CD4-positive, alpha-beta T cell treated with Interleukin-10 for 1 hour (primary cell): ENCODE measurements at places on chromosomes 12 and 14.
A peak's percentile ranks its signal among the peaks of the same experiment; 100 is the strongest.

DNA sequence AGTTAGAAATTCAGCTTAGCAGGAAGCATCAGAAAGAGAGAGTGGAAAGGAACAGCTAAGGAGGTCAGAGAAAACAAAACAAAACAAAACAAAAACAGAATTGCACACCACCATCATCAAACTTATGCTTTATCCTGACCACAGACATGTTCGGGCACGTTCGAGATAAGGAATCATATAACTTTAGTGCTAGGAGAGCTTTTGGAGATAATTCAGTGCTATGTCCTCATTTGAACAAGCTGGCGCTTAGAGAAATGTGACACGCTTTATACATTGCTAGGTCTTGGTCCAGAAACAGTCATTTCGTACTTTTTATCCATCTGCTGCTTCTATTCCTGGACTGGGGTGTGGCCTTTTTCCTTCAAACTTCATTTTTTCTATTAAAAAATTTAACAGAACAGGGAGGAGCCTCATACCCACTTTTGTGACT is 213.1 kb downstream of the PTPRO start:
- DNase-seq, result no peak

GRCh38 chr12:56037161-56037560 is 4.6 kb upstream of the RPS26 start:
- DNase-seq, result no peak

DNA sequence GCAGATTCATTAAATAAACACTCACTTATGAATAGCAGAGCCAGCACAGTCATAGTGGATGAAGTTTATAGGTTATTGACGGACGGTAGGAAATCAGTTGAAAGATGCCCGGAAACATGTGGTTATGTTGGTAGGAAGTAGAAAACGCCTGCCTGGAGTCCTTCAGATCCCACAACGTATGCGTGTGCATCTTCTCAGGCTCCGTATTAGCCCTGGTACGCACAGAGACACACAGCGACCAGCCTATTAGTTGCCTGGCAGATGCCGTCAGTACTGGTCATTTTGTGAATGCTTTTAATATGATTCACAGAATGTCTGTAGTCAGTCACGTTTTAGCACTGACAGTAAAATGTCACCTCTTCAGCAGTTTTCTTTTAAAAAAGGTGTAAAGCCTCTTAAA is 196.4 kb downstream of the RGS6 start:
- DNase-seq, result no peak

DNA sequence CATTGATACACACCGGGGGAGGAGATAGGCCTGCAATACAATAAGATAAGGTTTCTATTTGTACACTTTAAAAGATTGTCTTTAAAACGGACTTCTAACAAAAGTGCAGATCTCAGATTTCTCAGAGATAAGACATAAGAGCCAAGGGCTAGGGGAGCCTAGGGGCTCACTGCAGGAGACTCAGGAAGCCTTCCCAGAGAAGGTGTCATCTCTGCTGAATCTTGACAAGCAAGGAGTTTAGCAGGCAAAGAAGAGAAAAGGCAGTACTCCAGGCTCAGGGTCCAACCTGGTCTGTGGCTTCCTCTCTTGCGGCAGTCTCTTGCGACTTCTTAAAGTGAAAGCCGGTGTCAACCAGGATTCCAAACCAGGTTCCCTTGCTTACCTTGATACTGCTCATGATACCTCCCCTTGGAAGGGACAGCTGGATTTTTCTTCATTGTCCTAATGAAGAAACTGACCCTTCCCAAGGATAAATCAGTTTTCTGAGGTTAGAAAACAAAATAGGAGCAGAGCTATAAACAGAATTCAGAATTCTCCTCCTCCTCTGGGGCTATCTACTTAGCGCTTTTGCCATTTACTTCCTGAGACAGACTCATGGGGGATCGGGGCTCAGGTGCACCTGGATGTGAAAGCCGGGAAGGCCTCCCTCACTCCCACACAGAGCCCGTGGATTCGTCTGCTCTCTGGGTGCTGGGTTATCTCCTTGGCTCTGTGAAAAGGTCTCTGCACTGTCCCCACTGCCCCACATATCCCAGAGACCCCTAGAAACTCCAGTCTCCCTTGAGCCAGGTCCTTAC is 1.7 kb upstream of the SCNN1A start:
- peak; percentile 18 for DNase-seq

DNA sequence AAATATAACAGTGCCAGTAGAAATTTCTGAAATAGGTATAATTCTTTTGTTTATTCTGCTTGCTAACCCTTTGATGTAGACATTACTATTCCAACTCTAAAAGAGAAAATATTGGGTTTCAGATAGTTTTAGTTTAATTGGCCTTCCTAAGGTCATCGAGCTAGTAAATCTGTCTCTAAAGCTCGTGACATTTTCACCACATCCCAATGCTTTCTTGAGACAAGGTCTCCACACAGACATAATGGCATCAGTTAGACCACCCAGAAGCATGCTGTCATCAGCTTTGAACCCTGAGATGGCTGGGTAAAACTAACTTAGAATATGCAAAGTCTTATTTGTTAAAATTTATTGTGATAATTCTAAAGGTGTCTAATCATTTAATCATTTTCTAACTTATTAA is 52.0 kb downstream of the PIK3C2G start:
- DNase-seq, result no peak

DNA sequence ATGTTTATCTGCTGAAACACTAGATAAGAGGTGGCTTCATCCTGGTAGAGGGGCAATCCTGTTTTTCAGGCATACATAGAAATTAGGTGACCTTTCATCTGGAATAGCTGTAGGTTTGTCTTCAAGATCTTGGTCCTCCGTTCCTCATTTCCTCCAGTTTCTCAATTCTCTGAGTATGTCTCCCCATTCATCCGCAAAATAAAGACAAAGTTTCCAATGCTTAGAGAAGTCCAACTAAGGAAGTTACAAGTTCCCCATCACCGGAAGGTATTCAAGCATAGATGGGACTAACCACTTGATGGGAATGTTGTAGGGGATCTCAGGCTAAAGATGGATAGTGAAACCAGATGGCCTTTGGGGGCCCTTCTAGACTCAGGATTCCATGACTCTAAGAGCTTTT is 34.3 kb downstream of the ERG28 start:
- DNase-seq, result no peak

DNA sequence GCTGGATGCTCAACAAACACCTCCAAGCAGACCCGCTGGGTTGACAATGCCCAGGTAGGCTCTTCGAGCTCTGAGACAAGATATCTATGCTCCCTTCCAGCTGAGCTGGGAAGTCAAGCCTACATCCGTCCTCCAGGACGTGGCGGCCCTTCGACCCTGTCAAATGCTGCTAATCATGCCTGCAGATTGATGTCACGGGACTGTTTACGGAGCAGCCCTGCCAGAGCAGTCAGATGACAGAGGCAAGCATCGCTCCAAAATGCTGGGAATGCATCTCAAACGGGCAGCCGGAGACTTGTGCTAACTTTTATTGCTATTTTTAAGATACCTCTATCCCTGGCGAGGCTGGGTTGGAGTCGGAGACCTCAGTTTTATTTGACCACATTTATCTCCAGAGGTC is 139.2 kb downstream of the NTF3 start:
- no peak for DNase-seq

DNA sequence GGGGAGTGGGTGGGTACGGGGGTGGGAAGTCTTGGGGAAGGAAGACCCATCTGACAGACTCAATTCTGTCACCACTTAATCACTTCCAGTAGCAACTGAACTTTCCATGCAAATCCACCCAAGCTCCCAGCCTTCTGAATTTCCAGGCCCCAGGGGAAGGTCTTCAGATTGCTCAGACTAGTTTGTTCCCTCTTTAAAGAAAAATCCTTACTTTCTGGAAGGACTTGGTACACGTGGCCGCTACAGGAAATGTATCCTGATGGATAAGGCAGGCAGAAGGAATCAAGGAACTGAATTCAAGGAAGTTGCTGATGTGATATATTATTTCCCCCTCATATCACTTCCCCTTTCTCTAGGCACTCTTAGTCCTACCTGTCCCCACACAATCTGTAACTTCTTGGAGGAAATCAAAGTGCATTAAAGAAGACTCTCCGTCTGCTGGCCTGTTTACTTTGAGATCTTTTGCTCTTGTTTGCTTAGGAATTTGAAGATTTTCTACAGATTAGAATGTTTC is 6.4 kb downstream of the NFKBIA start:
- no peak for DNase-seq

- no peak for DNase-seq
Observed at GRCh38 chr14:104979758-104980610, 1.8 kb upstream of the AHNAK2 start.

DNA sequence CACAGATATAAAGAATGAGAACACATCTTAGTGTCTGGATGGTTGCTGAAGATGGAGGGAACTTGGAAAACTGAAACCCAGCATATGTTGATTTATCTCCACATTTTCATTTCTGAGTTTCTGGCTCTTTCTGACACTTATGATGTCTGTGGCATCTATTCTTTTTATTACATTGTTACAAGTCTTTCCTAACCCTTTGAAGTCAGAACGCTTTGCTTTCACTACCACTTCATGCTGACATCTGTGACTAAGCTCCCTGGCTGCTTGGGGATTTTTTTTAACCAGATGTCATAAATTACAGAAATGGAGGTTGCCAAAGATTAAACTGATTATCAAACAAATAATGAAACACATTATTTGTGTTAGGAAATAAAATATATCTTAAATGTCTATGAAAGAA is 188.7 kb downstream of the KITLG start:
- DNase-seq, result no peak

- no peak for DNase-seq
Observed at GRCh38 chr12:3279832-3280231, 202.7 kb downstream of the TSPAN9 start.

DNA sequence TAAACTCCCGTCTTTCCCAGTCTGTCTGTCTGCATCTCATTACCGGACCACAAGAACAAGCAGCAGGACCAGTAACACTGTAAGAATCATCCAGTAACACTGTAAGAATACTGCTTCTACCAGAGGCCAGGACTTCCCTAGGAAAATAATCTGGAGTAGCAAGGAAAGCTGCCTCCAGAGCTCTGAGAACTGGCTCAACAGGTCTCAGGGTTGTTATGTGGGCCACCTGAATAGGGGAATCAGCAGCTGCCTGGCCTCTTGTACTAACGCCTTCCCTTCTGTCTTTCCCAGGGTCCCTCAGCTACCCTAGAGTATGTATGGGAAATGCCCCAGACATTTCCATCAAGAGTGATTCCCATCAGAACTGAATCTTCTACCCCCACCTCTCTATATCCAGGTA is 954 bp upstream of the SLC39A2 start:
- no peak for DNase-seq

DNA sequence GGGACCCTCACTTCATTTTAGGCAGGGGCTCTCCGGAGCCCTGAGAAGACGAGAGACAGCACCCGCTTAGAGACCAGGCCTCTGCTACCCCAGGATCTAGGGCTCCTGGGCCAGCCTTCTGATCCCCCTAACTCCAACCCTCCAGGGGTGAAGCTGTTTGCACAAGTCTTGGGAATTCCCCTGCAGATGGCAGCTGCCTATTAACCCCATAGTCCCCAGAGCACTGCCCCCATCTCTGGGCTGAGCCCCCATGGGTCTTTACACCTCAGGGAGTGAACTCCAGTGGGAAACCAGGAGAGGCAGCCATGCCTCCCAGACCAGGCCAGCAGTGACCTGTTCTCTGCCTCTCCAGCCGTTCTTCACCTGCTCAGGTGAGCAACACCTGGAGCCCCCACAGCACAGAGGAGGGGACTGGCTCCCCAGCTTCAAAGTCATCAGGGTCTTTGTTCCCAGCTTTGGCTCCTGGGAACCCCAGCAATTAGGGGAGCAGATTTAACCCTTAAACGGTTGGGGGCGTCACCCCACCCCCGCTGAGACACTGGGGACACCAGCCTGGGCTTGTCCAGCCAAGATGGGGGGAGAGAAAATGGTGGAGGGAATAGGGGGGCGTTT is 2.3 kb downstream of the WNT10B start:
- DNase-seq, result no peak

GRCh38 chr12:26721800-26722199 is 111.2 kb downstream of the ITPR2 start:
- no peak for DNase-seq

DNA sequence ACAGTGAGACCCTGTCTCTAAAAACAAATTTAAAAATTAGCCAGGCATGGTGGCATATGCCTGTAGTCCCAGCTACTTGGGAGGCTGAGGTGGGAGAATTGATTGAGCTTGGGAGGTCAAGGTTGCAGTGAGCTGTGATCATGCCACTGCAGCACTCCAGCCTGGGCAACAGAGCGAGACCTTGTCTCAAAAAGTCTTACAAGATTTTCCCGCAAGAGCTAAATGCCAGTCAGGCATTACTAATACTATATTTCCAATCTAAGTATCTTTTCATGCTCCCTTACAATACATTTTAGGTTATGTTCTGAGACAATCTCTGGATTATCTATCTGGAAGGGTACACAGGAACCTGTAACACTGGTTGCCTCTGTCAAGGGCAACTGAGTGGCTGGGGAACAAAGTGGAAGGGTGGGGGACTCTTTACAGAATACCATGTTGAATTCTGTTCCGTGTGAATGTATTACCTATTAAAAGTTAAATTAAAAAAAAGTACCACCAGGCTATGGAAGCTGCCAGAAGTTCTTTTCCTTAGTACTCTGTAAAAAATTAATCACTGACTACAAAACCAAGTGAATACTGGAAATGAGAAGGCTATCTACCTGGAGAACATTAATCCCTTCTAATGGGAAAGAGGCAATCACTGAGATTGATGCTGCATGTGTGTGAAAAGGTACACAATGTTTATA is 56.7 kb downstream of the BTBD7 start:
- DNase-seq, result no peak

DNA sequence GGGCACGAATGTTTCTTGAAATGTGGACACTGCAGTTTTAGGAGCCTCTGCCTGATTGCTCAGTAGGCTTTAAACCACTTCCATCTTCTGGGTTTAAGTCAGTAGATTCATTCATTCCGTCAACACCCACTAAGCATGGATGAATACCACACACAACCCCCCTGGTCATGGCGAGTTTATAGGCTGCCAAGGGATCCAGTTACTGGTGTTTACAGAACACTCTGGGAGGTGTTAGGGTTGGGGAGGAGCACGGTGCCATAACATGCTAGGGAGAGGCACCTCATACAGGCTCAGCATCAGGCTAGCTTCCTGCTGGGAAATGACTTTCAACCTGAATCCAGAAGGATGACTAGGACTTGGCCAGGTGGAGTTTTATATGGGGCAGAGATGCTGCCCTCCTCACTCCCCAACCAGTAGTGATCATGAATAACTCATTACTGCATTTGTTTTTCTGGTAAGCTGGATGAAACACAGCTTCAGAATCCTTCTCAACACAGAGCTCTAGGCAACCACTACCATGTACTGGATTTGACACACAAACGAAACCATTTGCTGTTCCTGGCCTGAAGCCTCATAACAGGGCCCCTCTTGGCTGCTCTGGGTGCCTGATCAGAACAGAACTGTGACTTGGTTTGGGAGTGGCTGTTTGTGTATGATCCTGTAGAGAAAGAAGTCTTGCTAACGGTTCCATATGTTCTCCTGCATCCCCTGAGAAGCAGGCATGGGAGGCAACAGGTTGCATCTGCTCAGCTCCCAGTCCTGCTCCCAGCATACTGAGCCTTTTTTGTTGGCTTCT is 47.9 kb downstream of the FBXW8 start:
- DNase-seq, result no peak

GRCh38 chr14:21652209-21652808 is 1.3 kb upstream of the OR4E2 start:
- no peak for DNase-seq

- no peak for DNase-seq
Observed at GRCh38 chr12:84073401-84073800, 839.2 kb downstream of the SLC6A15 start.
